Vein endothelial cell (primary cell): ENCODE measurements at places on chromosomes 5 and 9. TPM values are rescaled to one million over a fixed set of nuclear protein-coding genes. Genes with fewer than 3 reads are reported as not detected.

Gene KCNMB1
- 0.10 TPM in 1 of 2 replicates, not detected in the other for total RNA-seq

Gene GALNT12
- total RNA-seq: under 0.01 and 0.76 TPM in 2 replicates

Gene C5orf52
- not detected in 2 replicates for total RNA-seq

Gene NUTM2G
- not detected in 2 replicates for total RNA-seq

Gene GDNF
- total RNA-seq: under 0.01 TPM in 1 of 2 replicates, not detected in the other

Gene PCDHB11
- 0.57 and 0.65 TPM in 2 replicates for total RNA-seq

Gene FAM221B
- total RNA-seq: not detected in 2 replicates

Gene TRAF1
- total RNA-seq: 1.3 and 4.5 TPM in 2 replicates

Gene SLC36A2
- not detected in 2 replicates for total RNA-seq

Gene ARL10
- total RNA-seq: 10.8 and 12.1 TPM in 2 replicates

Gene GRXCR2
- not detected in 2 replicates for total RNA-seq

Gene ARHGAP26
- total RNA-seq: 22.5 and 33.1 TPM in 2 replicates

Gene GHR
- 2.3 and 2.4 TPM in 2 replicates for total RNA-seq

Gene GIN1
- 3.3 and 7.5 TPM in 2 replicates for total RNA-seq

Gene ORM2
- not detected in 2 replicates for total RNA-seq

Gene PCDHA9
- total RNA-seq: under 0.01 TPM in 2 replicates

Gene DIAPH1
- 35.6 and 40.9 TPM in 2 replicates for total RNA-seq

Gene AMBP
- total RNA-seq: not detected in 2 replicates

Gene ACOT12
- total RNA-seq: not detected in 2 replicates

Gene LCN15
- total RNA-seq: not detected in 2 replicates

Gene AQP7
- 0.19 TPM in 1 of 2 replicates, not detected in the other for total RNA-seq

Gene SKP1
- 145 and 244 TPM in 2 replicates for total RNA-seq

Gene GNAQ
- 54.2 and 74.9 TPM in 2 replicates for total RNA-seq

Gene KCNT1
- total RNA-seq: under 0.01 TPM in 1 of 2 replicates, not detected in the other

Gene C5orf58
- not detected in 2 replicates for total RNA-seq

Gene PCDHB14
- 0.98 and 1.2 TPM in 2 replicates for total RNA-seq

Gene STPG3
- total RNA-seq: not detected in 2 replicates

Gene PCDHGB3
- total RNA-seq: 6.5 and 8.8 TPM in 2 replicates

Gene PCDHB12
- 0.76 and 0.98 TPM in 2 replicates for total RNA-seq

Gene KIF4B
- total RNA-seq: 0.33 and 0.48 TPM in 2 replicates

Gene SPATA31A3
- not detected in 2 replicates for total RNA-seq

Gene MYORG
- total RNA-seq: 3.6 and 6.1 TPM in 2 replicates

Gene DIRAS2
- total RNA-seq: not detected in 2 replicates

Gene IPO11
- 88.2 and 119 TPM in 2 replicates for total RNA-seq

Gene CAMK2A
- total RNA-seq: not detected in 2 replicates

Gene ACTBL2
- total RNA-seq: under 0.01 TPM in 1 of 2 replicates, not detected in the other

Gene PCDHB8
- total RNA-seq: 0.29 and 1.3 TPM in 2 replicates

Gene SPINK7
- total RNA-seq: not detected in 2 replicates
